ENCODE measurements at places on chromosomes 5 and 9.

GRCh38 chr5:153816870-153817269 is 221.8 kb downstream of the FAM114A2 start:
- DNase-seq: no peak

- no peak for DNase-seq
These were observed 153.5 kb upstream of the TRPC7 start for GRCh38 chr5:136518814-136519213.

GRCh38 chr9:137918331-137919094 is 40.9 kb downstream of the CACNA1B start:
- no peak for DNase-seq

DNA sequence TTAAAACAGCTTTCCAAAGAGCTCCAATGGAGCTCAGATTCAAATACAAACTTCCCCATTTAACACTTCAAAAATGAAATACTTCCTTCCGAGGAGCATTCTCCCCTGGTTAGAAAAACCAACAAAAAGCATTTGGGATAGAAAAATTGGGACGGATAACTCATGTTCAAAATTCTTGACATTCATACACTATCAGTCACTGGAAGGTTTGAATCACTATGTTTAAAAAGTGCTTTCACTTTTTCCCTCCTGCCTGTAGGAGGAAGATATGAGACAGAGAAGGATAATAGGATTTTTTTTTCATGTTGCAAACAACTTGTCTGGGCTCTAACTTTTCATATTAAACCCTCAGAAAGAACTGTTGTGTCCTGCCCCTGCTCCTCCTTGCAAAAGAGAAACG is 412.0 kb downstream of the ACTL7B start:
- DNase-seq: no peak

DNA sequence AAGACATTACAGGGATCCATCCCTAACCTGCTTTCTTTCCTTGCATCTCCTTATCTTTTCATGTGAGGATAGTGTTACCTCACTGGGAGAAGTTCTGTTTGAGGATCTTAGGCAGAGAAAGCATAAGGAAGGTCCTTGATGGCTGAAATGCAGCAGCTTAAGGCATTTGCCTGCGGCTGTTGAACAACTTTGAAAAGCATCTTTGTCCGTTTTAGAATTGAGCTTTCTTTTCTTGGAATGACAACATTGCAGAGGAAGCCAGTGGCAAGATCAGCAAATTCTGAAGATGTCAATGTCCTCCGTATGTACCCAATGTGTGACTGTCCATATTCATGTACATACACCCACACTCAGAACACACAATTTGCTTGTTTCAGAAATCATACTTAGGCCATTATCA is 436.2 kb downstream of the GABRG2 start:
- no peak for DNase-seq

DNA sequence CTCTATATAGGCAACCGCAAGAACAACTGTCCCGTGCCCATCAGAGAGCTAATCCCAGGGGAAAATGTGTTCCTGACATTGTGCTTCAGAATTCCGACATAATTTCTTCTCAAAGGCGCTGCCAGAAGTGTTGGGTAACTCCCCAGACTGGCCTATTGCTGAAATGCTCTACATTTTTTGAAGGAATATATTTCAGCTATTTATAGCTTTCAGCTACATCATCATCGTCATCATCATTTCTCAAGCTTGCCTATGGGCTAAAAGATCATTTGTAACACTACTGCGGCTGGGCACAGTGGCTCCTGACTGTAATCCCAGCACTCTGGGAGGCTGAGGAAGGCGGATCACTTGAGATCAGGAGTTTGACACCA is 49.7 kb downstream of the MYO10 start:
- DNase-seq: no peak

- DNase-seq: no peak
These were observed 32.1 kb upstream of the RASGRF2 start for GRCh38 chr5:80928073-80928472.

DNA sequence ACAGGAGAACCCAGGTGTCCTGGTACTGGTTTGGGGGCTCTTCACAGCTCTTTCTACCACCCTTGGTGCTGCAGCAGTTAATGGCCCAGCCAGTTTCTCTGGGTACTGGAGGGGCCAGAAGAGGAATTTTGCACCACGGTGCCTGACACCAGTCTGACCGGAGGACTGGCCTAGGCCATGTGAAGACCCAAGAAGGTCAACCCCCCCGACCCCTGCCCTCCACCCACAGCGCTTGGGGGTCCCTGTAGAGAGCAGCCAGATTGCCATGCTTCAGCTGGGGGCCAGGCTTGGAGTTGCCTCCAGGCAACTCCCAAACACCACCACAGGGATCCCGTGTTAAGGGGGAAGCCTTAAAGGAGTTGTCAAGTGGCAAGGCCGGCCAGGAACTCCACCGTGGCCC is 6.2 kb downstream of the ARSI start:
- no peak for DNase-seq

GRCh38 chr9:110911659-110912418 is 126.4 kb downstream of the LPAR1 start:
- no peak for DNase-seq

DNA sequence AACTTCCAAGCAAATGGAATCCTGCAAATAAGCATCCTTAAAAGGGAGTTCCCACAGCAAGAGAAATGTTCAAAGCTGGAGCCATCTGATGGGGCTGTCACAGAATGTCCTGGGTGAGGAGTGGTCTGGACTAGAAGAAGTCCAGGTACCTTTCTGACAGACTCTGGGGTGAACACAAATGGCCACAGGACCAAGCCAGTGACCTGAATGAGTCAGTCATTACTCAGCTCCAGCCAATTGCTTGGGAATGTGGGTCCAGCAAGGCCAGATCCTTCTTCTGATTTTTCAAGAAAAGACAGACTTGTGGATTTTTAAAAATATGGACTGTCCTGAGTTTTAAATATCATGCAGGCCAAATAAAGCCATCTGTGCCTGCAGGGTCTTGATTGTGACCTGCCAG is 30.1 kb downstream of the GALNT10 start:
- no peak for DNase-seq

GRCh38 chr5:6235726-6236125 is 142.6 kb downstream of the MED10 start:
- no peak for DNase-seq

DNA sequence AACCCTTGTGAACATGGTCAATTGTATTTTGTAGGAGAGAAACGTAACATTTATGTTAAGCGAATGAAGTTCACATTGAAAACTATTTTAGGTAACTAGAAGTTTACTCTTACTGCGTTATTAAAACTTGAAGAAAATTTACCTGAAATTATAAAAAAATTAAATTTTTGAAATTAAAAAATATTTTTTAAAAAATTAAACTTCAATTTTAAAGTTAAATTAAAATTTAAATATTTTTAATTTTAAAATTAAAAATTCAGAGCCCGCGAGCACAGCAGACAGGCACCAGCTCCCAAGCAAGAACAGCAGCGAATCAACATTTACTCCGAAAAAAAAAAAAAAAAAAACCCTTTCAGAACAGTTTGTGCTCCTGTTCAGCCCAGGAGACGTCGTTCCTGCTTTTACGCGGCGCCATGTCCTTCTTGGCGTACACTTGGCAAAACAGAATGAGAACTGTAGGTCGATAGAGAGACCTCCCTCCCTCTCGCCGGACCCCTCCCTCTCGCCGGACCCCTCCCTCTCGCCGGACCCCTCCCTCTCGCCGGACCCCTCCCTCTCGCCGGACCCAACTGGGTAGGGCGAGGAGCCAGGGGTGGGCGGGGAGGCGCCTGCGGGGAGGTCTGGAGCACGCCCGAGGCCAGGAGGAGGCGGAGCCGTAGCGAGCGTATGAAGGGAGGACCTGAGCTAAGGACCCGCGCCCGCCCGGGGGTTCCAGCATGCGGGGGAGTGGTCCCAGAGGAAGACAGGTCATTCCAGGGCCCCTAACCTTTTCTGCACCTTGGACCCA is 235.8 kb downstream of the ROR2 start:
- DNase-seq: no peak

DNA sequence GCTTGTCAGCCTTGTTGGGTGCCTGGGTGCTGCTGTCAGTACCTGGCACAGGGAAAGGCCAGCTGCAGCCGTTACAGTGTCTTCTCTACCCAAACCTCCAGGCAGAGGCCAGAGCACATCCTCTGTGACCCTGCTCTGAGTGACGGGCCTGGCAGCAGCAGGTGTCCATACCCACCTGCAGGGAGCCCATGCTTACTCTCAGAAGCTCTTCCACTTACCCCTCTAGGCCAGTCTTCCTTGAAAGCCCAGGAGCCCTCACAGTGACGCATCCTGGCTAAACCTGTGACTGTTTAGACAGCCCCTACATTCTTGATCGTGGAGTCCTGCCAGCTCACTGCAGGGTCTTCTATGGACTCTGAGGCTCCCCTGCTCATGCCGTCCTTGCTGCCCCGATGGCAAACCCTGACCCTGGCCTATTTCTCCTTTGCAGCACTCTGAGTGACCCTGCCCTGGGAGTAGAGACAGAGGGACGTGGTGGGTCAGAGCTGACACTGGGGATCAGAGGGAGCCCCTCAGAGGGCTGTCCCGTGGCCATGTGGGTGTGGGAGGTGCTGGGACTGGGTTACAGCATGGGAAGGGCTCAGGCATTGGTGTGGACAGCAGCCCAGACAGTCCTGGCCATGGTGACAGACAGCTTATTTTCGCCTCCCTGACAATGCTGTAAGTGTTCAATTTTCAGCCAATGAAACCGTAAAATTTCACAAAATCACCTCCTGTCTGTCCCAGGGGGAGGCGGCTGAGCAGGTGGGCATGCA is 67.6 kb upstream of the RNF130 start:
- no peak for DNase-seq

- DNase-seq: no peak
These were observed at the start of gene NR2F1 for GRCh38 chr5:93582677-93583438. TSS of gene NR2F1 (plus strand) at chr5:93583222. CDS start at chr5:93585024, 1,802 bp downstream.

GRCh38 chr9:135883410-135884089 is 23.8 kb downstream of the CAMSAP1 start:
- no peak for DNase-seq

All from activated naive CD4-positive, alpha-beta T cell (primary cell).